ENCODE measurements at places on chromosomes 7 and 10.

GRCh38 chr10:118835682-118836326 is 81.0 kb upstream of the CACUL1 start:
- no peak for DNase-seq

GRCh38 chr10:92111336-92111939 is 179.4 kb downstream of the CPEB3 start:
- no peak for DNase-seq

DNA sequence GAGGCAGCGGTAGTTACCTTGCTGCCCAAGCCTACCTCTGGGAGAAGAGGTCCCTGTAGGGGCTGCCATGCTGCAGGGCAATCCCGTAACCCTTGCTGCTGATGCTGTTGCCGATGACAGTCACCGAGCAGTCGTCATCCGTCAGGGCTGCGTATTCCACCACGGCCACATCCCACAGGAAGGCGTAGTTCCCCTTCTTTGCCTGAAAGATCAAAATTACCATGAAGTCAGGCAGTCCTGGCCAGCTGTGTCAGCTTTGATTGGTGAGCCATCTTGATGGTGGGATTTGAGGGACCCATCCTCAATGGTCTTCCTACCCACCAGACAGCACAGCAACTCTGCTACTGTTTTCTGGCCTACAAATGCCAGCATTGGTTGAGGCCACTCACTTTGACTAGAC is 746.8 kb downstream of the GRID1 start:
- DNase-seq: no peak

DNA sequence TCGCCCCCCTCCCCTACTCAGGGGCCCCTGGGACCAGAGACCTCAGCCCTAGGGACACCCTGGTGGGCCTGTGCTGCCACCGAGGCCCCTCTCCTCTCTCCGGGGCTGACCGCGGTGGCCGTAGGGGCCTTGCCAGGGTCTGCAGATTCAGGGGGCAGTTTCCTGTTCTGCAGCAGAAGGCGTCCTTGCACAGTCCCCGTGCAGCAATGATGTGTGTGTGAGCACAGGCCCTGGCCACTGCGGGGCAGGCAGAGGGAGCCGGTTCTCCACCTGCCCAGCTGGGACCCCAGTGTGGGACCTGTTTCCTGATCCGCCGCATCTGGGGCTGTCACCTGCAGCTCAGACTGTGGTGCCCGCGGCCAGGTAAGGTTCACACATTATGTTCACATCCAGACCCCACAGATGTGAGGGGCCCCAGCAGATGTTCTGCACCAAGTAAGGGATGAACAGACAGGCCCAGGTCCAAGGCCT is 60.7 kb upstream of the DNAJB6 start:
- no peak for DNase-seq

- DNase-seq: no peak
Measured at GRCh38 chr10:72483471-72483870, 128.8 kb upstream of the DNAJB12 start.

GRCh38 chr10:101617824-101618568 is 29.9 kb downstream of the DPCD start:
- DNase-seq: no peak

GRCh38 chr10:18290651-18291313 is 150.6 kb downstream of the CACNB2 start:
- DNase-seq: peak; percentile 92

DNA sequence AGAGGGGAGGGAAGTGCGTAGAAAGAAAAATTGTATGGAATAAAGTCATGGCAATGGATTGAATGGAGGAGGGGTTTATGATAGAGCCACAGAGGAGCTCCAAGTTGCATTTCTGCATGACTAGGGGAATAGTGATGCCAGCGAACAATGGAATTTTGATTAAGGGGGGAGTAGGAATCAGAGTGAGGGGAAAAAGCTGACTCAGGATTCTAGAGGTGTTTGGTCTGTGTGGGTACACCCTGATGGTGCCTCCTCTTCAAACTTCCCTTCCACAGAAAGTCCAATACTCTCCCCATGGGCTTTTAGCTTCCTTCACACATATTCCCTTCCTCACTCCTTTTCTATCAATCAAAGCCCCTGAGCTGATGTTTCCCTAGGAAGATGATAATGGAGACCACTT is 1.8 kb upstream of the KEL start:
- DNase-seq: no peak

GRCh38 chr7:40753455-40753854 is 618.6 kb downstream of the SUGCT start:
- DNase-seq: no peak

GRCh38 chr10:48414778-48415177 is 108.3 kb downstream of the MAPK8 start:
- DNase-seq: no peak

Measured in eye (tissue), 1 donor.